Liver (tissue), 10 donors: ENCODE measurements at places on chromosomes 11 and 22.

DNA sequence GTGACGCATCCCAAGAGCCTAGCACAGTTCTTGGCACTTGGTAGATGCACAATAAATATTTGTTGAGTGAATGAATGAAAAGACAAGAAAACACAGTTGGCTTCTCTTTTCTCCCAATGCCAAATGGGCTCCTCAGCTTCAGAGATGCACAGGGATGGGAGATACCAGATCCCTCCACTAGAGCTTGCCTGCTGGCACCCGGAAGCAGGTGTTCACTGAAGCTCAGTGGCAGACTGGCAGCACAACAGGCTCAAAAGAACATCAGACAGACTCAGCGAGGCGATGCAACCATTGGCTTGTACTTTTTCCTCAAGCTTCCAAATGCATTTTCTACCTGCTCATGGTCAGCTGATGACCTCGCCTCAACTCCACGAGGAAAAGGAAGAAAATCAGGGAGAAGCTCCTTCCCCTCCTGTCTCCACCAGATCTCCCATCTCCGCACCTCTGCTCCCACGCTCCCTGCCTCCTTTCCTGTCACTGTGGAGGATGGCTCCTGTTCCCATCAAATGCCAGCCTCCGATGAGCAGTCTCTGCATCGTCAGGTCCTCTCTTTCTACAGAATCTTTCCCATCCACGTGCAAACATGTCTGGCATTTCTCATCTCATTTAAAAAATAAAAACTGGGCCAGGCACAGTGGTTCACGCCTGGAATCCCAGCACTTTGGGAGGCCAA lies 5.8 kb downstream of the RAPSN start:
- DNase-seq, result no peak

- no peak for DNase-seq
Measured at GRCh38 chr22:24444251-24444650, 16.9 kb downstream of the ADORA2A start.

GRCh38 chr11:119863851-119864601 lies 135.0 kb upstream of the NECTIN1 start:
- DNase-seq, result peak; percentile 40

DNA sequence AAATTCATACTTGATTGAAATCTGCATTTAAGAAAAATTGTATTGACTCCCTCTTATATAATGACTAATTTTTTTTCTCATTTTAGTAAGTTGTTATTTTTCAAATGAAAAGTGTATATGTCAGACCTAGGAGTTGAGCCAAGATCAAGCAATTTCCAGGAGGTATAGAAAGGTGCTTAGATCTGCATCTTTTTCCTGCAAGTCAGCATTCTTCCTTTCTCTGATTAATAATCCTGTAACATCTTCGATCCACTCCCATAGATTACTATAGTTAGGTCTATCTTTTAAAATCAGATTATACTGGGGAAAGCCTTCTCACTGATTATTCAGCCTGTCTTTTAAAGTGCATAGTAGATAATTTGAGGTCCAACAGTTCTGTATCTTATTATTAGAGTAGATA lies 12.7 kb downstream of the HOATZ start:
- DNase-seq, result no peak

- DNase-seq, result no peak
Measured at GRCh38 chr11:45543808-45544422, 121.5 kb downstream of the CHST1 start.

- DNase-seq, result no peak
Measured at GRCh38 chr11:123054301-123055065, 7.5 kb downstream of the HSPA8 start.

DNA sequence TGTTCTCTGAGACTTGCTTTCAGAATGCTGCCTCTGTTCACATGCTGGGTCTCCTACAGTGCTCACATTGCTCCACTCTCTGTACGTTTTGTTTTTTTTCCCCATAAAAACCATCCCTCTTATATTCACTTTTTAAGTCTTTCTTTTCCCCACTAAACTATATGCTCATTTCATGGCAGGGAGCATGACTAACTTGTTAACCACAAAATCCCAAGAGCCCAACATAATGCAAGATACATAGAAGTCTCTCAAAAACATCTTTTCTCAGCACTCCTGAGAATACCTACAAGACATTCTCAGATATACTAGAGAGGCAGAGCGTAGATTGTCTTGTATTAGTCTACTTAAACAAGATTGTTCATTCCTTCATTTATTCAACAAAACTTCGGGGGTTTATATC lies 73.3 kb downstream of the FAM76B start:
- no peak for DNase-seq

DNA sequence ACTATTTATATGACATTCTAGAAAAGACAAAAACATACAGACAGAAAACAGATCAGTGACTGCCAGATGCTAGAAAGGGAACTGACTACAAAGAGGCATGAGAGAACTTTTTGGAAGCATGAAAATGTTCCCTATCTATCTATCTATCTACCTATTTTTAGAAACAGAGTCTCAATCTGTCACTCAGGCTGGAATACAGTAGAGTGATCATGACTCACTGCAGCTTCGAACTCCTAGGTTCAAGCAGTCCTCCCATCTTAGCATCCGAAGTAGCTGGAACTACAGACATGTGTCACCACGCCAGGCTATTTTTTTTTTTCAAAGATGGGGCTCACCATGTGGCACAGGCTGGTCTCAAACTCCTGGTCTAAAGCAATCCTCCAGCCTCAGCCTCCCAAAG lies 6.9 kb downstream of the SBF2 start:
- no peak for DNase-seq

- no peak for DNase-seq
Measured at GRCh38 chr11:74449369-74449931, 17.9 kb downstream of the KCNE3 start.

DNA sequence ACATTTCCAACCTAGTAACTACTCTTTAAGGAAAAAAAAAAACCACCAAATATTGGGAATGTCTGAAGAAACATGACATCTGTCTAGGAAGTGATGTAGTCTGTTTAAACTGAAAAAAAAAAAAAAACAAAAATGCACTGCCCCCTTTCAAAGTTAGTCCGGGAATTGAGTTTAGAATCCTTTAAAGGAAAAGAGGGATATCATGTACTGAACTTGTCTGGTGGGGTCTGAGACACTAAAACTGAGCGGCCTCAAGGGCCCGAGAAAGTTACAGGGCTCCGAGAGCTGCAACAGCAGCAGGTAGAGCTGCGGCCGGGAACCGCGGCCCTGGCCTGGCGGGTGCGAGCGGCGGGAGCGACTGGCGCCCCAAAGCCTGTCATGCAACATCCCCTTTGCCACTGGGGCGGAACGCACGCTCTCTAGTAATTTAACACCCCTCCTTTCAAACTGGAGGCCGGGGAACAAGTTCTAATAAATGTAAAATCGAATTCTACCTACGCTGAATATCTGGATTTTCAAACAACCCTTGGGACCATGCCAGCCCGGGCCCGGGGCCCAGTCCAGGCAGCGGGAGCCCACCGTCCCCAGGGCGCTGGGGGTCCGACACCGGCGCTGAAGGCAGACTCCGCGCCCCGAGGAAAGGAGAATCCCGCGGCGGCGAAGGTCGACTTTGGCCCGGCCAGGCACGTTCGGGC lies 736 bp downstream of the RDX start:
- DNase-seq, result peak; percentile 65

- peak; percentile 84 for DNase-seq
Measured at GRCh38 chr11:65575568-65576231, at the start of gene EHBP1L1. TSS of gene EHBP1L1 (plus strand) at chr11:65576053. CDS start at chr11:65576303, 250 bp downstream.

GRCh38 chr11:47156333-47156732 lies 20.3 kb downstream of the ARFGAP2 start:
- DNase-seq, result no peak

- DNase-seq, result no peak
Measured at GRCh38 chr22:46970411-46971098, 208.1 kb downstream of the TBC1D22A start.

GRCh38 chr11:45042560-45042959 lies 91.9 kb upstream of the TP53I11 start:
- DNase-seq, result no peak

DNA sequence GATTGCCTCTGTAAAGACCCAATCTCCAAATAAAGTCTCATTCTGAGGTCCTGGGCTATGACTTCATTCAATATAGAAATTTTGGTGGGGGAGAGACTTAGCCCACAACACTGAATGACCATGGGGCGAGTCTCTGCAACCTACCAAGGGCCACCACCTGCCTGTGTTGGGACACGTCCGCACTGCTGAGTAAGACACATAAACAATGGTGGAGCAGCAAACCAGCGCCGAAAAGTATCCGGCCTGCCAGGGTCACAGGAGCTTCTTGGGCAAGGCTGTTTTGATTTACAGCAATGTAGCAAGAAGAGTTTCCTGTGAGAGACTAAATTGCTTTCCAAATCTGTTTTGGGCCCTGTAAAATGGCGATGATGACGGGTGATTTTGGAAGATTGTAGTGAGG lies 122.3 kb downstream of the SHANK2 start:
- DNase-seq, result no peak

- no peak for DNase-seq
Measured at GRCh38 chr22:24938741-24939341, 7.7 kb downstream of the LHFPL7 start.

DNA sequence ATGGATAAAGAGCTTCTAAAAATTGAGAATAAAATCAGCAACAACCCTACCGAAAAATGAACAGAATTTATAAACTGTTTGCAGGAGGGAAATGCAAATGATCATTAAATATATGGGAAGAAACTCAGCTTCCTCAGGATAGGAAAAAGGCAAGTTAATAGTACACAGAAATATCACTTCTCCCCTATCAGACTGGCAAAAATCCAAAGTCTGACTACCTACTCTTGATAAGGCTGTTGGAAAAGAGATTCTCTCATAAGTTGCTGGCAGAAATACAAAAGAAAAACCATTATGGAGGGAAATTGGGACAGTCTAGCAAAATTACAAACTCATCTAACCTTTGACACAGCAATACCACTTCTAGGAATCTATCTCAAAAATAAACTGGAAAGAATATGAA lies 100.9 kb upstream of the LDLRAD3 start:
- DNase-seq, result no peak

DNA sequence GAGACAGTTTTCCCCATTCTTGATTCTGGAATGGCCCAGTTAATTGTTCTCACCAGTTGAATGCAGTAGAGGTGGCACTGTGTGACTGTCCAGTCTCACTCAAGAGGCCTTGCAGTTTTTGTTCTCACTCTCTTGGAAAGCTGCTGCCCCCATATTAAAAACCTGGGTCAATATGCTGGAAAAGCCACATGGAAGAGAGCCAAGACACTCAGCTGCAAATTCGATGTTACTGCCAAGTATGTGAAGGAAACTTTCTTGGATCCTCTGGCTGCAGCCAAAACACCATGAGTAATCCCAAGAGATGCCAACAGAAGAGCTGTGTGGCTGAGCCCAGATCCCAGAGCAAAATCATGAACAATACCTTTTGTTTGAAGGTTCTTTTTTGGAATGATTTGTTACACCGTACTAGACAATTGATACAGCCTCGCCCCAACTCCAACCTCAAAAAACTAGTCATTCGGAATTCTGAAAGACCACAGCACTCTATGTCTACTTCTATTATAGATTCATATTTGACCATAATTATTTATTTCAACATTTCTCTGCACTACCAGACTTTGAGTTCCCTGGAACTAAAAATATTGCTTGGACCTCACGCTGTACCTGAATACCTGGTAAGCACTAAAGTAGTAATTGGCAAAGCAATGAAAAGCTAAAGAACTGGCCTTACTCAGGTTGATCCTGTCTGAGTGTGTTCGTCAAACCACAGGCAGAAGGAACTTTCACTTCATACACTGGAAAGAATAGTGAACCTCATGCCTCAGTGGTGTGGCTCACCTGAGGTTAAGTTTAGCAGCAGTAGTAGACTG lies 378.8 kb downstream of the ETS1 start:
- no peak for DNase-seq

DNA sequence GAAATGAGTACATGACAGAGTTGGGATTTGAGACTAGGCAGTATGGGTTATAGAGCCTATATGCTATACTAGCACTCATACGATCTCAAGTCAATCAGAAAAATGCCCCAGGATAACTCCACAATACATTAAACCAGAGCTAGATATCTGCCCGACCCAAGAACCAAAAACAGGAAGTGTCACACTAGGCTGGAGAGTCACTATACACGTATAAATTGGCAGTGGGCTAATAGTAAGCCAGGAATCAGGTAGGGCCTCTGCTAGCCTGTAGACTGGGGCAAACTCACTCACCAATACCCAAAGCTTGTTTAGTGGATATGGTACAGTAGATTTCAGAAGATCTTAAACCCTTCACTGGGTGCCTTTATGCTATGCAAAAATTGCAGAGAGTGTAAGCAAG lies 16.2 kb upstream of the EIF4G2 start:
- DNase-seq, result no peak

GRCh38 chr11:80054582-80055165 lies 613.8 kb upstream of the TENM4 start:
- DNase-seq, result no peak

GRCh38 chr11:63246045-63246444 lies 2.6 kb upstream of the SLC22A25 start:
- DNase-seq, result no peak

GRCh38 chr11:23226331-23227077 lies 366.2 kb upstream of the CCDC179 start:
- no peak for DNase-seq

GRCh38 chr22:50014655-50015401 lies 2.3 kb upstream of the IL17REL start:
- no peak for DNase-seq
